ENCODE measurements at places on chromosomes 11 and 22. TPM values are rescaled to one million over a fixed set of nuclear protein-coding genes. Genes with fewer than 3 reads are reported as not detected.

- DNase-seq: no peak
Measured at GRCh38 chr22:30031764-30032455, 48.4 kb upstream of the HORMAD2 start.

- no peak for DNase-seq
Measured at GRCh38 chr11:22467741-22468140, 129.6 kb downstream of the SLC17A6 start.

GRCh38 chr11:65053827-65054508 is 4.4 kb downstream of the NAALADL1 start:
- DNase-seq: no peak

DNA sequence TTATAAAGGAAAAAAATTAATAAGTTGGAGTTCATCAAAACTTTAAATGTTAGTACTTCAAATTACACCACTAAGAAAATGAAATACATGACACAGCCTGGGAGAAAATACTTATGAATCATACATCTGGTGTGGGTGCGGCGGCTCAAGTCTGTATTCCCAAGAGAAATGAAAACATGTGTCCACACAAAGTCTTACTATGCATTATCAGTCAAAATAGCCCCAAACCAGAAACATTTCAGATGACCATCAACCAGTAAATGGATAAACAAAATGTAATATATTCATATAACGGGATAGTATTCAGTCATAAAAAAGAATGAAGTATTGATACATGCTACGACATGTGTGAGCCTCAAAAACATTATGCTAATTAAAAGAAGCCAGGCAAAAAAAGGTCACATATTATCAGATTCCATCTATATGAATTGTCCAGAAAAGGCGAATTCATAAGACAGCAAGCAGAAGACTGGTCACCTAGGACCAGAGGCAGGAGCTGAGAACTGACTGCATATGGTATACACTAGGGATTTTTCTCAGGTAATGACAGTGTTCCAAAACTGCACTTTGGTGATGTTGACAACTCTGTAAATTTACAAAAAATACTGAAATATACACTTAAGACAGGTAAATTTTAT is 5.3 kb upstream of the AKIP1 start:
- no peak for DNase-seq

DNA sequence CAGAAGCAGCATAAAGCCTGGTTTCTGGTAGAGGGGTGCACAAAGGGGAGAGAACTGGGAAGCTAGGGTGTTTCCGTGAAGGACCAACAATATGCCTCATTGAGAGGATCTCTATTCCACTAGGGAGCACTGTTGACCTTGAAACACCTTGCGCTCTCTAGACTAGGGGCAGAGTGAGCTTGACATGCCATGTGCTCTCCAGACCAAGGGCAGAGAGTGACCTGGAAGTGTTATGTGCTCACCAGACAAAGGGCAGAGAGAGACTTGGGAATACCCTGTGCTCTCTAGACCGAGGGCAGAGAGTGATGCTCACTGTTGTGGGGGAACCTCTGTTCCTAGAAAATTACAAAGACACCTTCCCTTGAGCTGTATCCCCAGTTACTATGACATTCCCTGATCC is 15.2 kb upstream of the EI24 start:
- DNase-seq: no peak

MPPED1 gene
- not detected for total RNA-seq

CYP2D6 gene
- total RNA-seq: 0.14 TPM
